ENCODE measurements at places on chromosomes 1 and 21.
A peak's percentile ranks its signal among the peaks of the same experiment; 100 is the strongest.

DNA sequence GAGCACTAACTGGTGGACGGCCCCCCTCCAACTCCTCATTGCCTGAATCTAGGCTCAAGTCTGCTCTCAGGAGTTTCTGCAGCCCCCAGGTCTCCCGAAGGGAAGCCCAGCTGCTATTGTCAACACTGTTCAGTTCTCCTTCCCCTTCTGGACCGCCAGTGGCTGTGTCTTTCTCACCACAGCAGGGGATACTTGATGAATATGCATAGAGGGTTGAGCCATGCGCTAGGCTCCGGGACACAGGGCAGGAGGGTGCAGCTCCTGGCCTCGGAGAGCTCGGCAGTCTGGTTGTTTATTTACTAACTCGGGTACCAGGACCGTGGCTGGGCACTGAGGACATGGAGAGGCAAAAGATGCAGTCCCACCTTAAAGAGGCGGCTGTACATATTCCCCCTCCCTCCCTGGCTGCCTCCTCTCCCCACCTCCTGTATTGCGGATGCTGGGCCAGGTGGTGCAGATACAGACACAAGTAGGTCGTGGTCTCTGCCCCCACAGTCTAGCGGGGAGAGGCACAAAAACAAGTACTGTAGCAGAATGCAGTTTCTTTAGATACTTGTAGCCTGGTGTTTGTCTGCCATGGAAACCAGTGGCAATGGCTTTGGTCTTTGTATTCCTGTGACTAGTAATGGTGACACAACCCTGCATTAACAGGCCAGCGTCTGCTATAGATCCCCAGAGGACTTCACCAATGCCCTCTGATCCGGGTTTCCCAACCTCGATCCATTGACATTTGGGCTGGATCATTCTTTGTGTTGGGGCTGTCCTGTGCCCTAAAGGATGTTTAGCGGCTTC lies 26.2 kb downstream of the ARHGEF10L start:
- DNase-seq = no peak

- peak; percentile 94 for DNase-seq
Measured at GRCh38 chr1:205749234-205750137, 496 bp downstream of the NUCKS1 start.

DNA sequence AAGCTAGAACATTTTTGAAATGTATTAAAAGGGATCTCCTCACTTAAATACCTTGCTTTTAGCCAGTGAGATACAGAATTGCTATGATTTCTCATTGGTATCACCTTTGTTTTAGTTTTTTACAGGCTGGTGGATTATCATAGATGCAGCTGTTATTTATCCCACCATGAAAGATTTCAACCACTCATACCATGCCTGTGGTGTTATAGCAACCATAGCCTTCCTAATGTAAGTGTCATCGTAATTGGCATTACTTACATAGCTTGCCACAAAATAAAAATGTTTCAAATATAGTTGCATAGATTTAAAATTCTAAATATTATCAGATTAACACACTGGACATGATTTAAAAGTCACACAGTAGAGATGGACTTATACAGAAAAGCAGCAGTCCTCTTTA lies 4.7 kb downstream of the TMEM50A start:
- no peak for DNase-seq

DNA sequence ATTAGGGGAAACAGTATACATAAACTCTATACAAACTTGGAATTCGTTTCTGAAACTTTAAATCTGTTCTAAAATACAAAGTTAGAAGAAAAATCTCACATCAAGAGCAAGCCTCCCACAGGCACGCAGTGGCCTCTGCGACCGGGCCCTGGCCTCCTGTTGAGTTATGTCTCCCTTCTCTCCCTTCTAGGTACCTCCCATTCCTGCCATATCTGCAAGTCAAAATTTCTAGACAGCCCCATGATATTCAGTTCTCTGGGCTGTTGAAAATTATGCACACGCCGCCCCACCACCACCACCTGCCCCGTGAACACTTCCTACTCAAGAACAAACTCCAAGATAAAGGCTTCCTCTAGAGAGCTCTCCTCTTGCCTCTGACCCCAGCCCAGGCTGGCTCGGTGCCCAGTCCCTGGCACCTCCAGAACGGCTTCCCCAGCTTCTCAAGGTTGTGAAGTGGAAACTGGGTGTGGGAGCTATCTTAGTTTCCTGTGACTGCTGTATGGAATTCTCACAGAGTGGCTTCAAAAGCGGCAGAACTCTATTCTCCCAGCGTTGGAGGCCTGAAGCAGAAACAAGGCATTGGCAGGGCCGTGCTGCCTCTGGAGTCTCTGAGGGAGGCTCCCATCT lies 37.7 kb upstream of the LRP8 start:
- DNase-seq = no peak

DNA sequence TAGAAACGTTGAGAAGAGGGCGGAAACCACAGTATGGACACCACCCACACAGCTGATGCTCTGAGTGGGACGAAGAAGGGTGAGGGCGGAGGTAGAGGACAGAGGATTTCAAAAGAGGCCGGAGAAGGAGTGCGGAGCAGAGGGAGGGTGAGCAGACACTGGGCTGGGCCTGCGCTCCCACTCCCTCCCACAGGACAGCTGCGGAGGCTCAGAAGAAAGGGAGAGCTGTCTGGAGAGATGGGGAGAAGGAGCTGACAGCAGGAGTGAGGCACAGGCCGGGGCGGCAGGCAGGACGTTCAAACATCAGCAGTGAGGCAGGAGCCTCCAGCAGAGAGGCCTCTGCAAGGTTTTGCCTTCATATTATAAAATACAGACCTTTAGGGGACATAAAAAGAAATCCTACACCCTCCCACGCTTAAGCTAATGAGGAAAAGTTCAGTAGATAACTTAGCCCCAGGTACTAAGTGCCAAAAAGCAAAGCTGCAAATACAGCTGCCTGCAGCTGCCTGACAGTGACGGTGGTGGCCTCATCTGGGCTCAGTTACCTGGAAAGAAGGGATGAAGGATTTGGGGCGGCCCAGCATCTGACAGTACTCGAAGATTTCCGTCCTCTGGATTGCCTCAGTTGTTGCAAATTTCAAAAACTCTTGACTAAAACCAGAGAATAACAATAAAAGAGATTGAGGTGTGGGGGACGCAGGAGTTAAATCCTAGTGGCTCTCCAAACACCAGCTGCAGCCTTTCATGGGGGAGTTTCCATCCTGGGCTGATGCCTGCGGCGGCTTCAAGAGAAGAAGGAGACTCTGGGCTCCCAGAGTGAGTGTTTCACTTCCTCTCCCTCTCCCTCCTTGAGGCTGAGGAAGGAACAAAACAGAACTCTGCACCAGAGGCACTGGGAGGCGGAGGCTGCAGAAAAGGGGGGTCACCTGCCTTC lies 25.6 kb downstream of the SEC16B start:
- no peak for DNase-seq

DNA sequence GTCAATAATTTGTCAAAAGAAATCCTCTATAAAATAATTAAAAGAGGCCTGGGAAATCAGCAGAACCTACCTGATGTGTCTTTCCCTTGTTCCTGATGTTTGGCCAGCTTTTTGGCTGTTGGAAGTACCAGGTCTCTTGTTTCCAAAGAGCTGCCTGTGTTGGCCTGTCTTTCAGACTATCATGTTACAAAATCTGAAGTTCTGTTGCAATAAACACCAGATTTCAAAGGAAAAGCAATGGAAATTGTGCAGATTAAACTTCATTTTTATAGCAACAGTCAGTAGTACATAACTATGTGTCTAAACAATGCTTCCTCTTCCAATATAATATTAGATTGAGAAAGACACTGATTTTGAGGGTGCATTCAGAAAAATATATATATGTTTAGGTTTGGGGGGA lies 647.2 kb upstream of the CXADR start:
- DNase-seq = no peak

GRCh38 chr1:227451954-227452353 lies 111.4 kb upstream of the ZNF678 start:
- DNase-seq = no peak

GRCh38 chr1:82946096-82946605 lies 1052.8 kb downstream of the TTLL7 start:
- DNase-seq = no peak

GRCh38 chr1:148263906-148264255 lies 111.8 kb upstream of the NBPF11 start:
- DNase-seq = no peak

- DNase-seq = no peak
Measured at GRCh38 chr1:205652984-205653383, 21.2 kb upstream of the ELK4 start.

GRCh38 chr1:30418061-30418938 lies 305.1 kb downstream of the MATN1 start:
- peak; percentile 2 for DNase-seq

GRCh38 chr1:3768811-3769390 lies 3.6 kb upstream of the SMIM1 start:
- no peak for DNase-seq

DNA sequence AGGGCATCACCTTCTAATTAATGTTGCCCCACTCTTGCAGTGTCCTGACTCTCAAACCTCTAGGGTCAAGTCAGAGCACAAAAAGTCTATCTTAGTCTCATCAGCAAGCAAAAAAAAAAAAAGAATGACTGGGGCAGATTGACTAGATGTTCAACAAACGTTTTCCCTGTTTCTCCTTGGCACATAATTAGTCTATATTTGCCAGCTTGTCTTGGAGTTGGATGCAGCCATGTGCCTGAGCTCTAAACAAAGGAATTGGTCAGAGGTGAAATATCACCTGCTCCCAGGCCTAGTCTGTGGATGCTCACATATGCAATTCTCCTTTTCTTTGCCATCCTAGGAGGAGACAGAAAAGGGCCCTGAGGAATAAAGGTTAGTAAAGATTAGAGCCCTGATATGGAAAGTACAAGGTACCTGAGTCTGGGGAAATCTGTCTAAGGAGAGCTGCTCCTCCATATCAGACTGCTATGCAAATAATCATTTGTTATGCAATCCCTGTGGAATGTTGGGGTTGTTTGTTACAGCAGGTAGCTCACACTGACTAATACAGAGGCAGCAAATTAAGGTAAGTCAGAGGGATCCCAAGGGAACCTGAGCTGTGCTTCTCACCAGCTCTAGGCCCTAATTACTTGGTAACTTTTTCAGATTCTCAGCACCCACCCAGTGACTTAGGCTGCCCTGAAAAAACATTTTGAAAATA lies 130.8 kb downstream of the BRINP2 start:
- DNase-seq = no peak

DNA sequence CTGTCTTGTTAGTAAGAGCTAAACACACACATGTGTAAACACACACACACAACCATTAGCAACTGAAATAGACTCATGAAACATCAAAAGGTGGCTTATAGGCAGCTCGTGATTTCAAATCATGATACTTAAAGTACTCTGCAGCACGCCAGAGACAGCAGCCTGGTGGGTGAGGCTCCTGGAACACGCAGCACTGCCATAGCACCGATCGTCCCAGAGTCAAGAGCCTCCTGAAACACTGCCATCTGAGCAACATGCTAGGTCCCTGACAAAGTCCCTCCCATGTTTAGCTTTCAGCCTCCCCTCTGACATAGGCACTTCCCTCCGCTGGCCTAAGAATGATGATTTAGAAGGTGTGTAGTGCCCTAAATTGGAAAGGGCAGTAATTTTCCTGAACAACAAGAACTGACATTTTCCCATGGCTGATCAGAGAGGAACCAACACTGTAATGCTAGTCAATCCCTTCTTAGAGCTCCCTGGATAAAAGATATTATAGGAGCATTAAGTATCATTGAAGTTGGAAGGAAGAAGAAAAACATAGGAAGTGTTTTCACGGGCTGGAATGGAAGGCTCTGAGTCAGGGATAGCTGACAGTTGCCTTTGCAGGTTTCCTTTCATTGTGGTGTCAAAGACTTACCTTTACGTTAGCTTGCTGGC lies 14.1 kb upstream of the DPT start:
- no peak for DNase-seq

- DNase-seq = peak; percentile 94
Measured at GRCh38 chr1:19309123-19309813, 2.7 kb downstream of the AKR7A2 start.

DNA sequence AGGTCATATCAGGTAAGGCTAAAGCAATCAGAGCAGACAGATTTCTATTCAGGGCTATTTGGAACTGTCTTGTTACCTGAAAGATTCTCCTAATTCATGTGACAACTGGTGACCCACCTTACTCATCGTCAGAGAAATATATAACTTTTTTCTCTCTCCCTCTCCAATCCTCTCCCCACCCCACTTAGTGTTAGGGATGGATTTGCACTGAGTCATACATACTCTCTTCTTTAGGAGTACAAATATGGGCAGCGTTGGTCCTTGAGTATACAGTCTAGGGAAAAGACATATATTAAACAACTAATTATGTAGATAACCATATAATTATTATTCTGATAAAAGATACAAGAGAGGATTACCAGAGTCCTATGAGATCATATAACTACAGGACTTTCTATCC lies 246.3 kb downstream of the HHIPL2 start:
- DNase-seq = no peak

- DNase-seq = no peak
Measured at GRCh38 chr1:219733511-219734174, 120.7 kb upstream of the ZC3H11B start.

DNA sequence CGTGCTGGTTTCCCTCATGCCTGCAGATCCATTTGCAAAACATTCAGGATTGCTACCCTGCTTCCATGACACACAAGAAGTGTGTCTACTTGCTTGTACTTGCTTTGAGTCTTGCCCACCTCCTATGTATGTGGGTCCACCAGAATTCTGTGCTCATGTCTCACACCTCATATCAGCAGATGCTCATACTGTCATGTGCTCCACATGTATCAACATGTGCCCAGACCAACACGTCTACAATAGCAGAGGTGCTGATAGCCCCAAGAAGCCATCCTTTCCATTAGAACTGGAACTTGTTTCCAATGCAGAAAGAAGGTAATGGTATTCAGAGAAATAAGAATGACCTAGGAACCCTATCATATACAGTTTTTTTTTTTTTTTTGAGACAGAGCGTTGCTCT lies 27.9 kb upstream of the MYOC start:
- DNase-seq = no peak

DNA sequence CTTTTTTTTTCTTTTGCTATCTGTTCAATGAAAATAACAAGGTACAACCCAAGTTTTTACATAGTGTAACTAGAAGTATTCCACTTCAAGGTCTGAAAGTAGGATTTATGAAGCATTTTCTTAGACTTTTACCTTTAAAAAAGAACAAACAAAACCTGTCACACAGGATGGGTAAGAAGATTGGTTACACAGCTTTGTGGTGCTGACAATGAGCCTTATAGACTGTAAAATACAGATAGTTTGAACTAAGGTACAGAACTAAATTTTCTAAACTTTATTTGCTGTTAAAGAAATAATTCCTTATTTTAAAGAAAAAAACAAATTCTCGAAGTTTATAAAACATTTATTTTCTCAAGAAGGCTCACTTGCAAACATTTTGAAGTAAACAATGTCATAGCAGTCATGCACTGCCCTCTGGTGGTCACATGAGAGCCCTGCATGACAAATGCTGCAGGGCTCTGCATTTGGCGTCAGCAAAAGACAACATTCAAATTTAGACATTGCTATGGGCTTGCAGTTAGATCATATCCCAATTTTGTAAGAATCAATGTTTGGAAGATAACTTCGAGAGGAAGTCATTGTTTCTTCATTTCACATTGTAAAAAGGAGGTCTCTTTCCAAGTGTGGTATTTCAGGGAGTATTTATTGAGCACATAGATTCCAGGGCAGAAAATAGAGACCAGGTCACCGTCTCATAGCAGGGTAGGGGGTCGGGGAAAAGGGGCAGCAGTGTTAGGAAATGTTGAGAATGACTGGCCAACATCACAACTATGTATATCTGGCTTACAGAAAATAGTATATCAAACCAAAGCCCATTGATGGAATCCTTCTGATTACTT lies 115.3 kb upstream of the FMN2 start:
- DNase-seq = peak; percentile 32
